ENCODE measurements at places on chromosomes 3 and 15. TPM values are rescaled to one million over a fixed set of nuclear protein-coding genes. Genes with fewer than 3 reads are reported as not detected.

DNA sequence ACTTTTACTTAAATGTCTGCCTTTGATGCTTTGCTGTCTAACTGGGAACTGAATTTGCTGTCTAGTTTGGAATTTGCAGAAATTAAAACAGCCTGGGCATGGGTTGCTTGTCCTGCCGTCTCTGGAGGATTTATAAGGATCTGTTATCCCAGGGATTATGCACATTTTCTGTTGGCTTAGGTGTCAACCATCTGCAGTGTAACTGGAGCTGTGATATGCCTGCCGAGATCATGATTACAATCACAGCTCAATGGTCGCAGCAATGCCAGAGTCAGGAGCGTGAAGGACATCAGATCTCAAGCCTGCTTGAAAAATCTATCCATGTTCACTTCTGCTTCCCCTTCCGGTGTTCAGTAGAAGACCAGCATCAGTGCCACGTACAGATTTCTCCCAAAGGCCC, 41.8 kb upstream of the SETMAR start:
- no peak for DNase-seq

DNA sequence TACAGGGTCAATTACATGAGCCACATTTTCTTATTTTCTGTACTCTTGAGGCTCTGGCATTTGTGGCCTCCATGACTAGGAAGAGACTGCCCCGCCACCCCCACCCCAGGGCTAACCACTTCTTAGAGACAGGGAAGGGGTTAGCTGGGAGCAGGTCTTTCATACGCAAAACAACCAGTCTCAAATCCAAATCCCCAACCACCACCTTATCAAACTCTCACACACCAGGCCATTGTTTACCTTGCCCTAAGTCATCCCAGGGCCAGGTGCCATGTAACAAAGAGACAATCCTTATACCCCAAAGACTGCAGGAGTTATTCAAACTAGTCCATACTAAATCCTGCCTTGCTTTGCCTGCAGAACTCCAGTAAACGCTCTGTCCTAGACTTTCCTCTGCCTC, 77.8 kb downstream of the B3GNT5 start:
- DNase-seq: no peak

- no peak for DNase-seq
Measured at GRCh38 chr15:66241908-66242285, 11.7 kb downstream of the MEGF11 start.

CACNA2D2 gene
- 2.8 TPM for total RNA-seq

DNA sequence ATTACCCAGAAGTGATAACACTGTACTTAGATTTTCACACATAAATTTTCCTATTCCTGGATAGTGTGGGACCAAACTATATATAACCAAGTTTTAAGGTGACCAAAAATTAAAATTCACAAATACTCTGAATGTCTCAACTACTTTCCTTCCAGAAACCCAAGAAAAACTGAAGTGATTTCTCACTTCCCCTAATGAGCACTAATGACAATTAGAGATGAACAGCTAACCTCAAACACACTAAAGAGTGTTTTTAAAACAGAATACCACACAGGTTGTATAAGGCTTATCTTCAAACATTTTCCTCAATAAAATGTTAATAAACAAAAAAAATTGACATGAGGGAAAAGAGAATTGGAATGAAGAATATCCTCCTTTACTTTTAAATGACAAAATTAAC, 188.2 kb downstream of the ZBTB20 start:
- no peak for DNase-seq

ILDR1 gene
- total RNA-seq: not detected

GRCh38 chr3:120614765-120615164, 18.6 kb downstream of the NDUFB4 start:
- no peak for DNase-seq

GRCh38 chr3:106534206-106534605, 665.4 kb upstream of the CBLB start:
- no peak for DNase-seq

All from esophagus muscularis mucosa (tissue), 4 donors.